Astrocyte (in vitro differentiated cells and primary cell): ENCODE measurements at places on chromosomes 5 and 9.

GRCh38 chr5:11248966-11249365 is 487.9 kb upstream of the DAP start:
- no peak for DNase-seq

- peak; percentile 75 for DNase-seq
Measured at GRCh38 chr5:72523960-72524582, 16.9 kb upstream of the ZNF366 start.

DNA sequence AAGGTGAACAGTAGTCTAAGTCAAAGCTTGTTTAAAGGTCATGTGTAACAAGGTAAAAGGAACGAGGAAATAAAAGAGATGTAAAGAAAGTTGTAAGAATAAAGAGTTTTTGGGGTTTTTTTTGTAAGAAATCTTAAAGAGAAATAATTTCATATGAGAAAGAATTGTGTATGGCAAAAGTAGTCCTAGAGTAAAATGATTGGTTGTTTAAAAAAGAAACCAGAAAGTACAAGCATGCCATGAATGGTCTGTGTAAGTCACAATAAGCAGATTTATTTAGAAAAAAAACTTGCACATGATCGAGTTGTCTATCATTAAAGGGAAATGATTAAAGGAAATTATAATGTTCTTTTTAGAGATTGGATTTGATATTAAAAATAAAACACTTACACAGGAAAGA is 172.6 kb upstream of the TUSC1 start:
- DNase-seq = no peak

DNA sequence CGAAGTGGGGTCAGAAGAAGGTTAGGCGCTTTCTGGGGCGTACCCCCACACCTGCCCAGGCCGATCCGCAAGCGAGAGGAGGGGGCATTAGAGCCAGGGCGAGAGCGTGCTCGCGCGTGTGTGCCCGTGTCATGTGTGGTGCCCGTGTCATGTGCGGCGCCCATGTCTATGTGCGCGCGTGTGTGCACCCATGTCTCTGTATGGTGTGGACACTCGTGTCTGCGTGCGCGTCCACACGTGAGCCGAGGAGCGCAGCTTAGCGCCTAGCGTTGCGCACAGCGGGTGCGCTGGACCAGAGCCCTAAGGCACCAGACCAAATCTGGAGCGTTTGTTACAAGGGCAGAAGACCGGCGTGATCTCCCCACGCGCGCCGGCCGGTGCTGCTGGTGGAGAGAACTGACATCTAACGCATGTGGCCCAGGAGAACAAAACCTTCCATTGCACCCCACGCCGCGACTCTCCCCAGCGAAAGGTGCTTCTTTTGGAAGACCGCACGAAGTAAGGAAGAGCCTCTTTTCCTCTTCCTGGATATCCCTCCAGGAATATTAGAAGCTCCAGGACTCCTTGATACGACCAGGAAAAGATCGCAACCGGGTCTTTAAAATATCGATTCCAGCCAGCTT is 644 bp downstream of the NIM1K start:
- peak; percentile 20 for DNase-seq

GRCh38 chr5:119255571-119256356 is 100.1 kb upstream of the TNFAIP8 start:
- DNase-seq = no peak

DNA sequence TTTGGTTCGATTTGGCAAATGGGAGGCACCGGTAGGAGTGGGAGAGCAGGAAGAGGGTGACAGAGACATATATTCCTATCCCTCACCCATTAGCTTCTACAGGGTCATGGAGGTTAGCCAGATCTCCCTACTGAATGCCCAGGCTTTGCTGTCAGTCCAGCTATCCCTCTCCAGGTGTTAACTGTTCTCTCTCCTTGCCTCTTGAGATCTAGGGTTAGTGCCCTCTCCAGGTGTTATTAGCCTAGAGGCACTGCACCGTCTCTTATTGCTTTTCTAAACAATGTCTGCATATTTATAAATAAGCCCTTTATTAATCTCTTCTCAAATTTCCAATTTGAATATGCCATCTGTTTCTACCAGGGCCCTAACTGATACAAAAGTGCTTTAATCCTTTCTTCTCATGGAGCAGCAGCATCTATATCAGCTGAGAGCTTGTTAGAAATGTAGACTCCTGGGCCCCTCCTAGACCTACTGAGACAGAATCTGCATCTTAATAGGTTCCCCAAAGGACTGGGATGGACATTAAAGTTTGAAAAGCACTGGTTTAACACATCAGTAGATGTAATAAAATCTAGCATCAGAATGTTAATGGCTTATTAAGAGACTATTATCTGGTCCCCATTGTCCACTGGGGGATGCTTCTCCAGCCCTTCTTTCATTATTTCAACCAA is 322.5 kb upstream of the SLC24A2 start:
- no peak for DNase-seq

DNA sequence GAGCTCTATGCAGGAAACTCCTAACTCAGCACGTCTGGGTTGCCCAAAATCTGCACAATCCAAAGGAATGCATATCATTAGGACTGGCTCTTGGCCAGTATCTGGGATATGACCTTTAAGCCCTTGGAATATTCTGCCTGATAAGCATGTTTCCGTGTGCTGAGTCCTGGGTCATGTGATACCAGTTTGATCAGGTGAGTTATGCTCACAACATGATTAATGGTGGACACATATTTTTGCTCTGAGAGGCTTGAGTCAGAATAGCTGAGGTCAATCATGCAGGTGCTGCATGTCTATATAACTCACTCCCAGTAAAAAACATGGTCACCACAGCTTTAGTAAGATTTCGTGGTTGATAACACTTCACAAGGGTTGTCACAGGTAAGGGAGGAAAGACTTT is 408.8 kb downstream of the YTHDC2 start:
- no peak for DNase-seq

DNA sequence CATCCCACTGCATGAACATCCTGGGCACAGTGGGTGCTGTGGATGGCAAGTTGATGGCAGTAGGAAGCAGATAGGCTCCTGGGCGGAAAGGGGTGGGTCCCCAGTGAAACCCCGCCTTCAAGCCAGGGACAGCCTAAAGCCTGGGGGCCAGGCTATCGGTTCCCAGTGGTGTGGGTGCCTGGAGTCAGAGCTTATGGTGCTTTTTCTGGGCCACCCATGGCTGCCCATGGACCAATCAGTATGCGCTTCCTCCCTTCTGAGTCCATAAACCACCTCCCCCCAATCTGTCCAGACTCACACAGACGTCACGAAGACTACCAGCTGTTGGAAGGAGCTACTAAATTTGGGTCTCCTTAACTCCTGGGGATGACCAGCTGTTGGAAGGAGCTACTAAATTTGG is 17.5 kb upstream of the ECPAS start:
- no peak for DNase-seq

GRCh38 chr5:173530547-173530946 is 85.9 kb downstream of the BOD1 start:
- DNase-seq = no peak

DNA sequence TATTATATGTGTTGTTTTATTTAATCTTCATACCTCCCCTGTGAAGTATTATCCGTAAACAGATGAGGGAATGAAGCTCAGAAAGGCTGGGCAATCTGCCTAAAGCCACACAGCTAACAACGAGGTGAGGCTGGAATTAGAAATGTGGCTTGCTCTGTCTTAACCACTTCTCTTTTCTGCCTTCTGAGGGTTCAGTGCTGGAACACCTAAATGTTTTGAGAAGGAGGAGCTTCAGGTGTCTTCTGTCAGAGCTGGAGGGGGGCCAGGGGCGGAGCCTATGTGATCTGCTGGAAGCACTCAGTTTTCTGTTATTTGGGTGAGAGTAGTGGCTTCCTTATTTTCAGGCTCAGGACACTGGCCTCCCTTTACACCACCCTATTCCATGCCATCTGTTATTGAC is 35.0 kb upstream of the ARAP3 start:
- DNase-seq = no peak

- no peak for DNase-seq
Measured at GRCh38 chr9:117245175-117245829, 169.6 kb downstream of the ASTN2 start.

DNA sequence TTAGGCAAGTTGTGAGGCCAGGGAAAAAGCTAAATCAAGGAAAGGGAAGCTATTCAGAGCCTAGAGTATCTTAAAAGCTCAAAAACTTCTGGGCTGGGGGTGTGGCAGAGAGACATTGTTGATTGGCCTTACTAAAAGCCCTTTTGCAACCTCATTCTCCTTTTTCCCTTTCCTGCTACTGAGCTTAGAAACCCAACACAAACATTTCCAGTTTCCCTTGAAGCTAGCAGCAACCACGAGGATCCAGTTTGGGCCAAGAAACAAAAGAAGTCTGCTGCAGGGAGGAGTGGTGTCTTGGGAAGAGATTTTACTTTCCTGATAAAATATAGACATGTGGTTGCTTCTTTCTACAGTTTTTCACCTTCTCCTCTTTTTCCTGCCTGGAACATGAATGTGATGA is 135.5 kb upstream of the KLF9 start:
- DNase-seq = no peak

- DNase-seq = no peak
Measured at GRCh38 chr5:168014433-168015123, 276.9 kb upstream of the WWC1 start.

DNA sequence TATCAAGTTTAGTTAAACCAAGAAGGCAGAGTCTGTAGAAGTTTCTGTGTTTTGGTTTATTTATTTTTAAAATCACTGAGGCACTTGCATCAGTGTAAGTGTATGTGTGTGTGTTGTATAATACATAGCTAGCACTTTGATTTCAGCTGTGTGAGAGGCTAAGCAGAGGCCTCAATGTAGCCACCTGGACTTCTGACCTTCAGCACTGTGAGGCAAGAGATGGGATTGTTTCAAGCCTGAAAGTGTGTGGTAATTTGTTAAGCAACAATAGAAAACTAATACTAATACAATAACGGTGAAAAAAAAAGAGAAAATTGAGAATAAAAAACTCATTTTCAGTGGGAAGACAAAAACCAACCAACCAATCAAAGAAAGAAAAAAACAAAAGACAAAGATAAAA is 327.3 kb downstream of the CDH18 start:
- no peak for DNase-seq

DNA sequence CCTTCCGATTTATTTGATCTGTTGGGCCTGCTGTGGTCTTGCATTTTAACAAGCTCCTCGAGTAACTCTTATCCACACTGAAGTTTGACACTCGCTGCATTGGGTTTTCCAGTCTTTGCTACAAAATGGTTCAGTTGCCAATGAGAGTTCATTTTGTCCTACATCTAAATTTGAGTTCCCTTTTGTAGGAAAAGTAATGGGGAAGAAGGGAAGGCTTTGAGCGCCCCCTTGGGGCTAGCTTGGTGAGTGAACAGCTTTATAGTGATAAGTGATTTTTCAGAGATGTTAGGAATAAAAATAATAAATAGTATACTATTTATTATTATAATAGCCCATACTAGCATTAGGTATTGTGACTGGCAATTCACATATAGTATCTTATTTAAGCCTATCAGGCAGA is 89.9 kb upstream of the GNAQ start:
- no peak for DNase-seq

- DNase-seq = no peak
Measured at GRCh38 chr9:37611014-37611413, 18.6 kb upstream of the TOMM5 start.

DNA sequence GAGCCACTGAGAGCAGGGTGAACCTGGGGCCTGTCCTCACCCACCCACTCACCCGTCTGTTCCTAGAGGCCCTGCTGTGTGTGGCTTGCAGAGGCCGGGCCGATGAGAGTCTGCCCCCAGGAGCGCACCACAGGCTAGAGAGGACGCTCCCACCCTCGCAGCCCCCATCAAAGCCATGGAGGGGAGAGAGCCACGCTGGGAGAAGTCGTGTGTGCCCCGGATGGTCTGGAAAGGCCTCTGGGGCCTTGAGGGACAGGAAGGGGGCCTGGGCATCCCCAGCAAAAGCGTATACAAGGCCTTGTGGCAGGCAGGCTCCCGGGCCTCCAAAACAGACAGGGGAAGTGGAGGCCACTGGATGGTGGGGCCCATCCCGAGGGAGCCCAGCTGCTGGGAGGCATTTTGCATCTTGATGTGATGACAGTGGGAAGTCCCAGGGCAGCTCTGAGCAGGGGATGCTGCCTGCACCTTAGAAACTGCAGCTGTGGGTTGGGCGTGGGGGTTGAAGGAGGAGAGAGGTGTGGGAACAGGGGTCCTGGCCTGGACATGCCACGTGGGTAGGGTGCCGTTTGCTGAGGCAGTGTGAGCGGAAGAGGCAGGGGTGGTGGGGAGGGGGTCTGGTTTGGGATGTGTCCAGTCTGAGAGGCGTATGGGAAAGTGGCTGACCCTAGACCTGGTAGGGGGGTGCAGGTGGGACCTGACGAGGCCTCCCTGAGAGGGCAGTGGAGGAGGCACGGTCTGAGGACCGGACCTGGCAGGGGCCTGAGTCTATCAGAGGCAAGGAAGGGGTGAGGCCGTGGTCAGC is 43.0 kb upstream of the NOTCH1 start:
- no peak for DNase-seq

- no peak for DNase-seq
Measured at GRCh38 chr5:155259648-155260047, 246.1 kb downstream of the KIF4B start.

DNA sequence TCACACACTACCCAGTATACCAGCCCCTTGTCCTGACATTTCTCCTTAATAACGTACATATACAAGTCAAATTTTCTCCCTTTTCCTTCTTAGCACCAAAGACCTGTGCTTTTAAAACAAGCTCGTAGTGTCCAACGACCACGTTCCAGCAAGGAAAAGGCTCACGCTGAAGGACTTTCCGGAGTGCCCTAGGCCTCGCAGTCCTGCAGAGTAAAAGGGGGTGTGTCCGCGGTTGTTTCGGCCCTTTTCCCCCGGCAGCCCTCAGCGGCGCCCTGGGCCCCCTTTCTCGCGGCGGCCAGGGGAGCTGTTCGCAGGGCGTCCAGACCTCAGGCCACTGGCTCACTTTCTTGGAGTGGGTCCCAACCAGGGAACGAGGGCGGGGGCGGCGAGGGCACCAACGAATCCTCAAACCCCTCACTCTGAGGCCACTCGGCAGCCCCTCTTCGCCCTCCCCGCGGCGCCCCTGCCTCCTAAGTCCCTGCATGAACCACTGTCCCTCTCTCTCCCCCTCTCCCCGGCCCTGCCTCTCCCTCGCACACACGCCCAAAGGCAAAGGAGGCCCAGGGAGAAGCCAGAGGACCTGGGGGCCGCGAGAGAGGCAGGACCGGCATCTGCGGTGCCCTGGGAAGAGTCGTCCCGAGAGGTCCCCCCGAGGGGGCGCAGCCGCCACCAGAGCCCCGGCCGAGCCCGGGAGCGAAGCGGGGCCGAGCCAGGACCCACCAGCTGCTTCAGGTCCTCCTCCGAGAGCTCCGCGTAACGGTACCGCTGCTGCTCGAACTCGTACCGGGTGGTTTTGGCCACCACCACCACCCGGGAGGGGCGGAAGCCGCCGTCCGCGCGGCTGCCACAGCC is 720 bp downstream of the NADK2 start:
- peak; percentile 54 for DNase-seq

GRCh38 chr5:172102913-172103626 is 85.0 kb downstream of the STK10 start:
- peak; percentile 98 for DNase-seq

DNA sequence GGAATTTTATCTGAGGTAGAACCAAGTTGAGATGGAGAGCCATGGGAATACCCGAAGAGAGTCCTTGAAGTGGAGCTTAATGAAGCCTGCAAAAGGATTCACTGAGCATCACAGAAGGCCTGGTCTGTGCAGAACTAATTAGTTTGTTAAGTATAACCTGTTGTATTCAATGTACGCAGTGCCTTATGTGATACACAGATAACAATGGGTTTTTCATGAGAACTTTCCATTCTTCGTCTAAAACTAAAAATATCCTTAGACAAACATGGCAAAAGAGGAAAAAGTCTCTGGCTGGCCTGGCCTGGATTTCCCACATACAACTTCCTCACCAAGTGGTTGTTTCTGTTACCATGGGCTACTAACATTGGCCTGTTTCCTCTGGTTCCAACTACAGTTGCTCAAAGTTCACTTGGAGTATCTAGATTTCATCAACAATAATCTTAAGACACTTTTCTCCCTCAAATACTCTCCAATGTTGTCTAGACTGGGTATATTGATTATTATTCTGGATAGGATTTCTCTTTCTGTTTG is 237.6 kb upstream of the ZNF462 start:
- no peak for DNase-seq
